ENCODE measurements at places on chromosomes 16 and 17.

- no peak for DNase-seq
These were observed 81.2 kb downstream of the CYB561 start for GRCh38 chr17:63364944-63365343.

GRCh38 chr16:22265351-22265750 lies 31.9 kb upstream of the POLR3E start:
- DNase-seq, result no peak

DNA sequence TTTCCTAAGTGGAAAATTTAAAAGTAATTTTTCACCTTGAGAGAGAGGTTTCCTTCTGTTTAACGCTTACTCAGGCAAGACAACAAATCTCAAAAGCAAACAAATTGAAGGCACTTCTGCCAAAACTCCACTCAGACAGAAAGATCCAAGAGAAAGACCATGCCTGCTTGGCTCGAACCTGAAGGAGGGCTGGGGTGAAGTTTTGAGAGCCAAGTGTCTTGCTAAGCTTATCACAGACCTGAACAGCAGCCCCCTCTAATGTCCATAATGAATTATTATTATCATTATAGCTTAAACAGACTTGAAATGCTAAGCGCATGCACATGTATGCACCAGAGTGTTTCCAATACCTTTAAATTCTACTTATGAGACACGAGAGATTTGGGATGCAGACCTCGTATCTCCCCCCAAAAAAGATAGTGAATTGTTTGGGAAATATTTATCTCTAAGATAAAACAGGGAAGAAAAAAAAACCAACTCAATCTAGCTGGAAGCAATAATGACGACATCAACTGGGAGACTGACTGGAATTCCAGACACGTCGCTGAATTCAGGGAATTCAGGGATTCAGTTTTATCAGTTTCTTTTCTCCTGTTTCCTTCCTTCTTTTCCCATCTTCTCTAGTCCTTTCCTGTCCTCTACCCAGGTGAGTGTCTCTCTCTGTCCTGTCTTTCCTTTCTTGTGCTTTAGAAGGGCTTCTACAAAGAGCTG lies 473.2 kb downstream of the RBFOX1 start:
- no peak for DNase-seq

DNA sequence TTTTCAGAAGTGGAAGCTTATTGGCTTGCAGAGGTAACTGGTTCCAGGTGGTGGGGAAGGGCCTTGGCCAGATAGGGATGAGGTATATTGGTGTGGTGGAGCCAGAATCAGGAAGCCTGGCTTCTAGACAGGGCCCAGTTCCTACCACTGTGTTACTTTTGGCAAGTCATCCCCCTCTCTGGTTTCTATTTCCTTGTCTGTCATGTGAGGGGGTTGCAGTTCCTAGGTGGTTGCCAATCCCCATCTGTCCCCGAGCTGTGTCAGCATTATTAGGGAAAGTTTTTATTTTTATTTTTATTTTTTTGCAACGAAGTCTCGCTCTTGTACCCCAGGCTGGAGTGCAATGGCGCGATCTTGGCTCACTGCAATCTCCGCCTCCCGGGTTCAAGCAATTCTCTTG lies 3.0 kb downstream of the SMCR8 start:
- no peak for DNase-seq

GRCh38 chr16:87484487-87485331 lies 8.1 kb downstream of the ZCCHC14 start:
- no peak for DNase-seq

GRCh38 chr16:77496934-77497333 lies 62.1 kb upstream of the ADAMTS18 start:
- no peak for DNase-seq

GRCh38 chr17:40158438-40159013 lies 18.2 kb downstream of the CASC3 start:
- no peak for DNase-seq

- no peak for DNase-seq
These were observed 1.0 kb upstream of the EPN3 start for GRCh38 chr17:50531428-50532025.

- peak; percentile 82 for DNase-seq
These were observed 922 bp upstream of the SLC2A4 start for GRCh38 chr17:7280519-7281073.

DNA sequence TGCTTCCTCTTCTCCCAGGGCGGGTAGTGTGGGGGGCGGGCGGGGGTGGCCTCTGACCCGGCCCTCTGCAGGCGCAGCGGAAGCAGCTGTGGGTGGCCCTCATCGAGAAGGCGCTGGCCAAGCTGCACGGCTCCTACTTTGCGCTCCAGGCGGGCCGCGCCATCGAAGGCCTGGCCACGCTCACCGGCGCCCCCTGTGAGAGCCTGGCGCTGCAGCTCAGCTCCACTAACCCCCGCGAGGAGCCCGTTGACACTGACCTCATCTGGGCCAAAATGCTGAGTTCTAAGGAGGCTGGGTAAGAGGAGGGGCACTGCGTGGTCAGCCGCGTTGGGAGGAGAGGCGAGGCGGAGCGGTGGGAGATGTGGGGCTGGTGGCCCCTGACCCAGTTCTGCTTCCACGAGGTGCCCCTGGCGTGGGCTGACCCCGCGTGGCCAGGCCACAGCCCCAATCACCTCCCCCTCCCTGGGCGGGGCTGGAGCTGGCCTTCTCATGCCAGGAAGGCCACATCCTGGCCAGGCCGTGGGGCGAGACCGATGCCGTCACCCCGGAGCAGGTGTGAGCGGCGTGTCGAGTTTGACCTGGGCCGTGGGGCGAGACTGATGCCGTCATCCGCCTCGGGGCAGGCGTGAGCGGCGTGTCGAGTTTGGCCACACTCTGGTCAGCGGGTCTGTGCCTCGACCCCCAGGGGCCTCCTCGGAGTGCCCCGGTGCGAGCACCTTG lies 10.5 kb upstream of the PRR35 start:
- DNase-seq, result no peak

- no peak for DNase-seq
These were observed 54.0 kb downstream of the ANKRD11 start for GRCh38 chr16:89436366-89436765.
